ENCODE measurements at places on chromosomes 4 and X. TPM values are rescaled to one million over a fixed set of nuclear protein-coding genes. Genes with fewer than 3 reads are reported as not detected.

DNA sequence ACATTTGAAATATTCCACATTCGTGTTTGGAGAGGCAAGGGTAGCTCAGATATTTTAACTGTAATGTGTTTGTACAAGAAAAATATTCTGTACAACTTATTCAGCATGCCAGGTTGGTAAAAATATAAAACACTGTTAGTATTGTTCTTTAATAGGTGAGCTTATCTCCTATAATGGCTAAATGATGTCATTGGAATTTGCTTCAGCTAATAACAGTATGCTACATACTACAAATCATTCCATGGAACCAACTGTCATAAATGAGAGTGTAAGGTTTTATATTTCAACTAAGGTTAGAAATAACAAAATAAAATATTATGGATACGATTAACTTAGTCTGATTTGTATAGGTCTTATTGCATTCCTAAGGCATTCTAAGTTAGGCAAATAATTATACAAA lies 206.6 kb downstream of the ADGRL3 start:
- no peak for DNase-seq

GRCh38 chr4:25446611-25447010 lies 69.5 kb downstream of the ANAPC4 start:
- DNase-seq, result no peak

DNA sequence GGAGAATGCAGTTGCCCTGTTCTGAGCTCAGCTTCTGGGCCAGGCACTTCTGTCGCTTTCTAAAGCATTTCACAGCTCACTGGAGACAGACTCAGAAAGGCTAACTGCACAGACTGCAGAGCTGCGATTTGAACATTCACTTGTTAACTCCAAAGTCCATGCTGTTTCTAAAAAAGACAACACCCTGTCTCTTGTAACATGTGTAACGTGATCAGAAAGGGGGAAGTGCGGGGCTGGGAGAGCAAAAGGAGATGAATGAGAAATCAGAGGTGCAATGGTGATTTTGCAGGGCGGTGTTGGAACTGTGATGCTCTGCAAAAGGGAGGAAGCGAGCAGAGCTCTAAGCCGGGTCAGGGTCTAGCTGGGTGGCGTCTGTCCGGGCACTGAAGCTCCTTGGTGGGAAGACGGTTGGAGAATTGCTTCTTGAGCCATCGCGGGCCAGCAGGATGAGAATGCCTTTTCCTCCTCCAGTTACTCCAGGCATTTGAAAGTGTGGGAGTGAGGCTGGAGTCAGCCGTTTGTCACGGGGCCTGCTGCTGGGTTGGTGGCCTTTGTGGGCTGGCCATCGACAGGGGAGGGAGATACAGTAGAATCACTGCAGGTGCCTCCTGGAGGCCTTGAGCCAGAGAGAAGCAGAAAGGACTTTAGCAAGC lies 20.3 kb downstream of the TBC1D14 start:
- DNase-seq, result no peak

DNA sequence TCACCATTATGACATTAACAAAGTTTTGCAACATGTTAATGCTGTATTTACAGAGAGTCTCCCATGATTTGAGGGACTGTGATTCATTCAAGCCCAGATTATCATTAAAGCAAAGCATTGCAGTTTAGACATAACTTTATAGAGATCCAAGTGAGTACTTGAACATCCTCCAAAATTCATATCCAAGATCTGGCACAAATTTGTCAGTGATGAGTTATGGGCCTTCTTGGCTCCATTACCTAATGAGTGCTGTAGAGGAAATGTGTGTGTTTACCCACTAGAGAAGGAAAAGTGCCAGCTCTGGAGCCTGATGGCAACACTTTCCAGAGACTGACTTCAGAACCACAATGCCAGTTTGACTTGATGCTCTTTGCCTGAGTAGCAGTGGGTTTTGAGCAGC lies 432.3 kb downstream of the GALNTL6 start:
- DNase-seq, result no peak

- DNase-seq, result no peak
These were observed 39.2 kb downstream of the TRIM2 start for GRCh38 chr4:153243468-153243867.

DNA sequence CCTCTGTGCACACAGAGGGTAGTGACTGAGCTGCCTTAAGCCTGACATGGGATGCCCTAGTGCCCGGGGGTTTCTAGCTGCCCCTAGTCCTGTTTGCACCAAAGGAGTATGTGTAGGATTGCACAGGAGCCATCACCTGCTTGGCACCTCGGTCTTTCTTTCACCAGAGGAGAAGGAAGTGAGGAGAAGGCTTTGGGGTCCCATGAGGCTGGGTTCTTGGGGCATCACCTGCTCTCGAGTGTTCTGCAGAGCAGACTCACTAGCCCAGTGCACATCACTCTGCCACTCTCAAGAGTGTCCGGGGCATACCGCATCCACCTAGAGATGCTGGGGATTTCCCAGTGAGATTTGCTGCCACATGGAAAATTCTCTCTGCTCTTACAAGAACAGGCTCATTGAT lies 40.5 kb upstream of the GPR78 start:
- no peak for DNase-seq

Gene APLN
- total RNA-seq, result not detected

All from CD4-positive, alpha-beta T cell (primary cell).